GM12878 (cell line): ENCODE measurements at places on chromosomes 2 and 18. TPM values are rescaled to one million over a fixed set of nuclear protein-coding genes. Genes with fewer than 3 reads are reported as not detected.

DNA sequence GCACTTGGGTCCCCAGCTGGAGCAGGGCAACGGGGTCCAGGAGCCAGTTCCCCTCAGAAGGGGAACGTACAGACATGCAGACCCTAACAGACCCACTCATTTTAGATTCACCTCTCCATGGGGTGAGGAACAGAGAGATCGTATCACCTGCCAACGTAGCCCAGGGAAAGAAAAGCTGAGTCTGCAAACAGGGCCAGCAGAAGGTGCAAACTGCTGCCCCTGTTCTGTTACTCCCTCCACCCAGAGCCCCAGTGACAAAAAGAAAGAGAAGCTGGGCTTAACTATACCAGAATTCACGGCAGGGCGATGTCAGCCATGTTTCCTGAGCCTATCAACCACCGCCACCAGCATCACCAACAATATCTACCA lies 817 bp upstream of the HS1BP3 start:
- DNase-seq, result no peak

GRCh38 chr2:23135481-23136100 lies 249.4 kb upstream of the KLHL29 start:
- no peak for DNase-seq

DNA sequence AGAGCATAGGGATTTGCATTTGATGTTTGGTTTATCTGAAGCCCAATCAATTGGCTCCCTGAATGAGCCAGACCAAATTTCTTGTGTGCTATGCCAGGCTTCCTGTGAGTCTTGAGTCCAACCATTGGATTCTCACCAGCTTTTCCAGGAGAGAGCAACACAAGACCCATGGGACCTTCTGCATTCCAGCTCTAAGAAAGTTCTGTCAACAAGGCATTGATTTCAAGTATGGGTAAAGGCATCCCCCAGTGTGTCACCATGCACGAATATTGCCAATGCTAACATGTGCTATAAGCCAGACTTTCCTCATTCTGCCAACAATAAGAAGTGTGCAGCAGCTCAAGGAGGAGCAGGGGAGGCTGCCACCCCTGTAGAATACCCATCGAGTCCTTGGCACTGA lies 266.6 kb downstream of the ETAA1 start:
- DNase-seq, result no peak

DLX1 gene
- not detected in 2 replicates for total RNA-seq

- no peak for DNase-seq
Measured at GRCh38 chr2:64797881-64798575, 144.3 kb upstream of the SERTAD2 start.

GAREM1 gene
- total RNA-seq, result 0.05 and 0.08 TPM in 2 replicates

- DNase-seq, result no peak
Measured at GRCh38 chr2:101367508-101367907, 19.8 kb downstream of the CREG2 start.

MERTK gene
- total RNA-seq, result 0.37 and 1.0 TPM in 2 replicates

DNA sequence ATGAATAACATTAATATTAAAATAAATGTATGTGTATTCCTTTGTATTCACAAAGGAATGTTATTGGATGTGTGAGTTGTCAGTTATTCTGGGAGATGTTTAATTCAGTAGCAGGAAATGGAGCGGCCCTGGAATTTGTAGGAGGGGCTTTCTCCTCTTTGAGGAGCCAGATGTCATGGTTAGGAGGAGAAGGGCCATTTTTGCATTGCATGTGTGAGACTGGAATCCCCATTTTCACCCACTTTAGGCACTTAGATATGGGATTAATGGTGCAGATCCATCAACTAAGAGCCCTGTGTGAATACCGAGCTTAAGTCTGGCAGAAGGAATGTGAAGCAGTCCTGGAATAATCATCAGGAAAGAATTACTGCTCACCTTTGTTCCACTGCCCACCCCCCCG lies 439.2 kb downstream of the PARD3B start:
- no peak for DNase-seq

ALPG gene
- total RNA-seq, result not detected in 2 replicates

GRCh38 chr2:238143239-238143951 lies 4.9 kb downstream of the KLHL30 start:
- no peak for DNase-seq

GRCh38 chr2:241620419-241620769 lies 16.6 kb downstream of the THAP4 start:
- DNase-seq, result no peak

NEU2 gene
- not detected in 2 replicates for total RNA-seq

DNA sequence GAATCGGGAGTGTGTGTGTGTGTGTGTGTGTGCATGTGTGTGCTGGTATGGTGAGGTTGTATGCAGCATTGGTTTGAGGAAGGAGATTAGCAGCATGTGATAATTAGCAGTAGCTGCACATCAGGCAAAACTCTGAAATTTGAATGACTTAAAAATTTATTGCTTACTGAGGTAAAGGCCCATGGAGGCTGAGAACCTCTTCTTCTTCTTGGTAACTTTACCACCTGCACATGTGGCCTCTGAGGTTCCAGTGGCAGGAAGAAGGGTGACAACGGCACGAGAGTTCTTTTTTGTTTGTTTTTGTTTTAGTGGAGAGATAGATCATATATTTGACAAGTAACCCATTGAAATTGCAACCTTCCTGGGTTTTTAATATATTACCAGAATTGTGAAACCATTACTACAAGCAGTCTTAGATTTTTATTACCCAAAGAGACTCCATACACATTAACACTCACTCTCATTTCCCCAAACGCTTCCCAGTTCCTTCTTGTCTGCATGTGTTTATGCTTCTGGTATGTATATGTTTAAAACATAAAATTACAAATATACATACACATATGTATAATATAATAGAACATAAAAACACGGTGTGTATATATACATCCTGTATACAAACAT lies 292.1 kb downstream of the PTGR3 start:
- no peak for DNase-seq

DNA sequence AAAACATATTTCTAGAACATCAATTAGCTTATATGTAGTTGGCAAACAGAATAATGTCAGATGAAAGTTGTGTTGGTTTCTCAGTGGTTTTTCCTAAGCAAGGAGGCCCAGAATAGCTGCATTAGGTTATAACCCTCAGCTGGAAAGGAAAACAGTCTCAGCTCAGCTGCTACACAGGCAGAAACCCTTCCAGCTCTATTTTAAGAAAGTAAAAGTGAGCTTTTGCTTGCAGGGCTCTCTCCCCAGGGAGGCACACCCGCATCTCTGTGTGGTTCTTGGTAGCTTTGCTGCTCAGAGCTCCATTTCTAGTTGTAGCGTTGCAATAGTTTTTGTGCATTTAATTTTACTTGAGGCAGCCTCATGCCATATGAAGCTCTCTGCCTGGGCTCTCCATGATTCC lies 54.6 kb downstream of the PIKFYVE start:
- DNase-seq, result peak; percentile 19

HNMT gene
- 0.43 TPM in 1 of 2 replicates, not detected in the other for total RNA-seq

SERPINB13 gene
- total RNA-seq, result not detected in 2 replicates

GRCh38 chr18:66972681-66973080 lies 368.8 kb upstream of the CDH19 start:
- no peak for DNase-seq

DNA sequence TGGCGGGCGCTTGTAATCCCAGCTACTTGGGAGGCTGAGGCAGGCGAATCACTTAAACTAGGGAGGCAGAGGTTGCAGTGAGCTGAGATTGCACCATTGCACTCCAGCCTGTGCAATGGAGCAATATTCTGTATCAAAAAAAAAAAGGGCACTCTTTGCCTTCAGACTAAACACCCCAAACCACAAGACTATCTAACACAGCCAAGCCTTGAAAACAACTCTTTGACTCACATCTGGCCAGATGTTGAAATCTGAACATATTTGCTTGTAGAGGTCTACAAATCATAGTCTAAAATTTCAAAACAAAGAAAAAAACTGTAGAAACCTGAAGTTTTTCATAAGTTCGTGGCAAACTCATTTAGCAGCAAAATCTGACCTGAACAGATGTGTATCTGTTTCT lies 94.9 kb downstream of the FAM161A start:
- no peak for DNase-seq

GRCh38 chr2:144020047-144020446 lies 499.9 kb downstream of the ZEB2 start:
- no peak for DNase-seq

DNA sequence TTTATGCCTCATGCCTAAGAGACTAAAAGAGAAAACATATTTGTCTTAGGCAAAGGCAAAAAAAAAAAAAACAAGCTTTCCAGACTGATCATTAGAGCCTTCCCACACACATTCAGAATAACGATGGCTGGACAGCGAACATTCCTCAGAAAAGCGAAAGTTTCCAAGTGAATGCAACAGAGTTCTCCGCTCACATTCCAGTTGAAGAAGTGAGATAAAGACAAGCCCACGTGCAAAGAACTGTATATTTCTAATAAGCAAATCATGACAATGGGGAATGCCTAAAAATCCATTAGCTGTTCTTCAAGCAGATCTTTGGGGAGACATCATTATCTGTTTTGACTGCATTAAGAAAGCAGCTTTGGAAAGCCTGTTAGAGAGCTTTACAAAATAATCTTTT lies 347.9 kb downstream of the METTL4 start:
- DNase-seq, result no peak

CHRND gene
- not detected in 2 replicates for total RNA-seq

GRCh38 chr2:62016957-62017356 lies 111.5 kb downstream of the COMMD1 start:
- DNase-seq, result no peak

SERTAD2 gene
- 27.8 and 28.5 TPM in 2 replicates for total RNA-seq

GRCh38 chr2:224174990-224175389 lies 135.9 kb upstream of the SERPINE2 start:
- DNase-seq, result no peak

DNA sequence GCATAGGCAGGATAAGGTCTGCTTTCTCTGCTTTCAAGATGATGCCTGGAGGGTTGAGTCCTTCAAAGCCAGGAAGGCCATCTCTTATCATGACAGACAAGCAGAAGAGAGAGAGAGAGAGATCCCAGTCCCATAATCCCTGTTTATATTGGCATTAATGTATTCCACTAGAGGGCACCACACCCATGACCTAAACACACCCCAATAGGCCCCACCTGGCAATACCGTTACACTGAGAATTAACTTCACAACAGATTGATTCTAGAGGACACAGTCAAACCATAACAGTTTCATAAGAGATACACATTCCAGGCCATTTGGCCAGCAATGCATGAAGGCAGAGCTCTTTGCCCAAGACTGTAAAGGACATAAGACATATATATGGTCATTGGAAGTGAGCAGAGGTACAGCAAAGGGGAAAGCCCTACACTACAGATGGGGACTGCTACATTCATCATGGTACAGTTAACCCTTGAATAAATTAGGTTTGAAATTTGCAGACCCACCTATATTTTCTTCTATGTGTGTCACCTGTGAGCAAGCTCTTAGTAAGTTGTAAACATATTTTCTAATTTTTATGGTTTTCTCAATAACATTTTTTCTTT lies 1516.1 kb downstream of the RPIA start:
- DNase-seq, result peak; percentile 3

- no peak for DNase-seq
Measured at GRCh38 chr2:238157506-238158017, 1.2 kb upstream of the ERFE start.

GPN1 gene
- total RNA-seq, result 32.1 and 38.8 TPM in 2 replicates

SIX3 gene
- total RNA-seq, result 0.21 and 0.26 TPM in 2 replicates
